ENCODE measurements at places on chromosomes 2 and 18. TPM values are rescaled to one million over a fixed set of nuclear protein-coding genes. Genes with fewer than 3 reads are reported as not detected.

DNA sequence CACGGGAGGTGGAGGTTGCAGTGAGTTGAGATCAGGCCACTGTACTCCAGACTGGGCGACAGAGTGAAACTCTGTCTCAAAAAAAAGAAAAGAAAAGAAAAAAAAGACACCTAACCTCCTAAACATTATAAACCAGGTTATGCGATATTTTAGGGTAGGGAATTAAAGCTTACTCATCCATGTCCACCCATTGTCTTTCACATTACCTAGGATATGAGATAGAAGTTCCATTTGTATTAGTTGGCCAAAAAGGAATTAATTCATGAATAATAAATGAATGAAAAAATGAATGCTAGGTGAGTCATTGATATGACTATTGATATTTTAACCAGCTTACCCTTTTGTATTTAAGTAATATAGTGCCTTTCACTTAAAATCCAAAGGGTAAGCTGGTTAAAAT, 132.9 kb downstream of the FAM161A start:
- no peak for DNase-seq

ARL4C gene
- 23.2 TPM for total RNA-seq

DNA sequence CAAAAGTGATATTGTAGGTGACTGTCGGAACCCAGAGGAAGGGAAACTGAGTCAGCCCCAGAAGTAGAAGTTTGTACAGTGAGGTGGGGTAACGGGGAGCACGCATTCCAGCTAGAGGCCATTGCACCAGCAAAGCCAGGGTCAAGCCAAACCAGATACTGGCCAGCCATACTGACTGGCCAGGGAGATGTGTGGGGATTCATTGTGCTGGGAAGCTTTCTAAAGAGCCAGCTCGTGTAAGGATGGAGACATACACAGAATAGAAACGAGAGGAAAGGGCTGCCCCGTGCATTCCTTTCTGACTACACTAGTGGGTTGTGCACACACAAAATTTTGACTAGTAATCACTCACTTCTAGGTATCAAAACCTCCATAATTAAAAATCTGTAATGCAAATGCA, 175.3 kb upstream of the PID1 start:
- no peak for DNase-seq

KATNAL2 gene
- total RNA-seq = 2.4 TPM

GRCh38 chr2:11480406-11480805, 14.4 kb upstream of the E2F6 start:
- no peak for DNase-seq

PSTPIP2 gene
- 0.20 TPM for total RNA-seq

DNA sequence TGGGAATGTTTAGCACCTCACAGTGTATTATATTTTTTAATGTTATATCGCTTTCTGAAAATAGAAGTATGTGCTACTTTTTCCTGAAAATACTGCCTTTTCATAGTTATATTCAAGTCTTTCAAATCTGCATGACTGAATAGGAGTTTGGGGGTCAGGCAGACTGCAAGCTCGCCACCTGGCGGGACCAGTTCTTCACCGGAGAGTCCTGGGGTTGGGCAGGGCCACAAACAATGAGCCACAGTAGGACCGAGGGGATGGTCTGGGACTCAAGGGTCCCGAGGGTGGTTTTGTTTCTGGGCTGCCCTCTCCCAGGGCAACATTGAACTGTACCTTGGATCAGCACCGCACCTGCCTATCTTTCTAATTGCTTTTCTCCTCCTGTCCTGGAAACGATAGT, 70.6 kb downstream of the VWA3B start:
- peak; percentile 22 for DNase-seq

ERICH2 gene
- 2.1 TPM for total RNA-seq

- no peak for DNase-seq
These were observed 299.9 kb upstream of the SALL3 start for GRCh38 chr18:78679613-78680260.

DNA sequence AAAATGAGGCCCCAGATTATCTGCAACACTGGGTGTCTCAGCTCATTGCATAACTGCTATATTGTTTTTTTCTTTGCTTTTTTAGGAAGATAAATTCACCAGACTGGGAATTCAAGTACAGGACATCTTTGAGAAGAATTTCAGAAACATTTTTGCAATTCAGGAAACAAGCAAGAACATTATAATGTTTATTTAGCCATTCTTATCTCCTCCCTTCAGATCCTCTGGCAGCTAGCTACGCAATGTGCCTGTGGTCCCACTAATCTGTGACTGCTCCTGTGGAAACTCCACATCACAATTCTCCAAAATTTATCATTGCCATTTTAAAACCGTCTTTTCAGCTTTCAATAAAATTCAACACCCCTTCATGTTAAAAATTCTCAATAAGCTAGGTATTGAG, 126.8 kb downstream of the SP100 start:
- DNase-seq = no peak

- no peak for DNase-seq
These were observed 335.7 kb upstream of the CDH7 start for GRCh38 chr18:65415098-65415497.

- no peak for DNase-seq
These were observed 1607.3 kb upstream of the CELF4 start for GRCh38 chr18:39172695-39173421.

GRCh38 chr2:176098366-176099158, 1.0 kb upstream of the HOXD12 start:
- no peak for DNase-seq

INPP1 gene
- 41.7 TPM for total RNA-seq

SP140 gene
- total RNA-seq = not detected

GRCh38 chr2:230868947-230869913, 4.5 kb downstream of the ITM2C start:
- no peak for DNase-seq

RNU2-63P gene
- total RNA-seq = 8.2 TPM

KCNF1 gene
- 7.7 TPM for total RNA-seq

DNA sequence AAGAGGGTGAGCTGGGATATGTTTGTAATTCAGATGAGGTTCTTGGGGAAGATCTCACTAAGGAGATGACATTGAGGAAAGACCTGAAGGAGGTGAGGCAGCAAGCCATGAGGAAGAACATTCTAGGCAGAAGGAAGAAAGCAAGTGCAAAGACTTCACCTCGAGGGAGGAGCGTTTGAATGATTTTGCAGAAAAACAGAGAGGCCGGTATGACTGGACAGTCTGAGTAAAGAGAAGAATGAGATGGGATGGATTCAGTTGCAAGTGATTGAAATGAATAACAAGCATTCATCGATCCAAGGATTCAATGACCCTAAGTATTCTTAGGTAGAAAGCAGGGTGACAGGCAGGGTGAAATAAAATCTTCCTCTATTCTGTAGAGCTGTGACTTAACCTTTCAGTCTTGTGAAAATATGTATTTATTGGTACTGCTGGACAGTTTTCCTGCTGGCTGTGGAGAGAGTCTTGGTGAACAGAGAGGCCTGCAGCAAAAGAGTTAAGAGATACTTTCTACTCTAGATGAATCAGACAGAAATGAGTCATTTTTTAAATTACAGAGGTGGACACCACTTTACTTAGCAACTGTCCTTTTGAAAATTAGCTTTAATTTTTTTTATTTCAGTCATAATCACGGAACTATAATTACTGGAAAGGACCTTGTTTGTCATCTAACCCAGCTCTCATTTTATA, 278.4 kb downstream of the LRRTM1 start:
- DNase-seq = no peak

ALK gene
- 9.6 TPM for total RNA-seq

MARCHF4 gene
- 26.1 TPM for total RNA-seq

LTBP1 gene
- total RNA-seq = 3.9 TPM

DNA sequence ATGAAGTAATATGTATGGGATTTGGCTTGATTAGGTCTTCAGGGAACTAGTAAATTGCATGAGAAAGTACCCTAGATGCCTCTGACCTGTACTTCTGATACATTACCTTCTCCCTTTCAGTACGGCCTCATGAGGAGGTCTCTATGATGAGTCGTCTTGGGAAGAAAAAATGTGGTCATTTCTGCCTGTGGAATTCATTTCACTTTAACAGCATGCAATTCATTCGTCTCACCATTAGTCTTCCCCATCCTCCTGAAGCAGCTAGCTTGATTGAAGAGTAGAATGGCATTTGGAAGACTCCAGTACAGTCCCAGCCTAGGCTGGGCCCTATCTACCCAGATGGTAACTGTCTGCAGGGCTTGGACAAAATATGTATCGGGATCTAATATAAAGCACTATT, 52.2 kb downstream of the TMX3 start:
- DNase-seq = no peak

DNA sequence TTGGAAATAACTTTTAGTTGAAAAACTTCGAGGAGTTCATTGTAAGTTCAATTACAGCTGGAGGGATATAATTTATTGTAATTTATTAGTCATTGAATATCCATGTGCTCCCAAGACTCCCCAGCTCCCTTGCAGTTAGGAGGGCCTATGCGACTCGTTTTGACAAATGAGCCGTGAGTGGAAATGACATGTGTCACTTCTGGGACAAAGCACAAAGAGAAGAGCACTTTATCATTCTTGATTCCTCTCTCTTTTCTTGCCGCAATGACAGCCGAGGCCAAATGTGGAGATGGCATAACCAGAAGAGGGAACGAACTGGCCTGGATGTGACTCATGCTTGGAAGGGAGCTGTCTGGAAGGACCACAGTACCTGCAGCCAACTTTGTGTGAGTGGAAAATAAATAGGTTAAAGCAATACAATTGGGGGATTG, 44.2 kb upstream of the ITSN2 start:
- no peak for DNase-seq

DNA sequence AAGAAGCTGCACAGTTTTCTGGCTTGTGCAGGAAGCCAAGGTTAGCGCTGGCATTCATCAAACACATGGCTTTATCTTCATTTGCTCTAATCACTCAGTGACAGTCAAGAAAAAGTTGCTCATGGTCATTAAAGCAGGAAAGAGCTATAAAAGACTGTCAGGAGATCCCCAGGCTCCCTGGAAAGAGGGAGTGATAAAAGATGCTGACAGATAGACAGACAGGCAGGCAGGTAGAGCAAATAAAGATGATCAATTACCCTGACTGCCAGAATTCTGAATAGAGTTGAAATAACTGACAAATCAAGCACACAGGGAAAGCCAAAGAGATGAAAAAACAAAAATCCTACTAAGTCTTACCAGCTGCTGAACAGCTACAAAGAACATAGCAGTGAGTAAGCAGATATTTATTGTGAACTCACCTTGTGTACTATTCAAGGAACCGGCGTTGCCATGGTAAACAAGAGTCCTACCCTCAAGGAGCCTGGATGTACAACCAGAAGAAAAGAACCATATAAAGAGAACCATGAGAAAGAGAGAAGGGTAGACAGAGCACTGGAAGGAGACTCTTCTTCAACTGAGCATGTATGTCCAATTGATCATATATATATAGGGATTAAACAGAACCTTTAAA, 68.0 kb downstream of the RNF152 start:
- no peak for DNase-seq

DNA sequence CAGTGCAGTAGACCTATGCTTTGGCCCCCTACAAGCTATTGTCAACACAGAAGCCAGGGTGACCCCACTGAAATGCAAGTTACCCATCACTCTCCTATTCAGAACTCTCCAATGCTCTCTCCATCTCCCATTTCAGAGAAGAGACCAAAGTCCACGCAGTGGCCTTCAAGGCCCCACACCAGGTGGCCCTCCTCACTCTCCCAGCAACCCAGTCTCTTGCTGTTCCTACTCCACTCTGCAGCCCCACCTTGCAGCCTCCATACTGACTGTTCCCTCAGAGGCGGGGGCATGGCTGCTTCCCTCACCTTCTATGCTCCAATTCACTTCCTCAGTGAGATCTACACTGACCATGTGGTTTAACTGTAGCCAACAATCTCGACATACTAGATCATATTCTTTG, 313.3 kb downstream of the CELF4 start:
- no peak for DNase-seq

GRCh38 chr2:240303896-240304745, 131.3 kb upstream of the GPC1 start:
- DNase-seq = no peak

PRLH gene
- not detected for total RNA-seq

FSHR gene
- not detected for total RNA-seq
